Esophagus muscularis mucosa (tissue), 4 donors: ENCODE measurements at places on chromosomes 6 and 20. TPM values are rescaled to one million over a fixed set of nuclear protein-coding genes. Genes with fewer than 3 reads are reported as not detected.

DNA sequence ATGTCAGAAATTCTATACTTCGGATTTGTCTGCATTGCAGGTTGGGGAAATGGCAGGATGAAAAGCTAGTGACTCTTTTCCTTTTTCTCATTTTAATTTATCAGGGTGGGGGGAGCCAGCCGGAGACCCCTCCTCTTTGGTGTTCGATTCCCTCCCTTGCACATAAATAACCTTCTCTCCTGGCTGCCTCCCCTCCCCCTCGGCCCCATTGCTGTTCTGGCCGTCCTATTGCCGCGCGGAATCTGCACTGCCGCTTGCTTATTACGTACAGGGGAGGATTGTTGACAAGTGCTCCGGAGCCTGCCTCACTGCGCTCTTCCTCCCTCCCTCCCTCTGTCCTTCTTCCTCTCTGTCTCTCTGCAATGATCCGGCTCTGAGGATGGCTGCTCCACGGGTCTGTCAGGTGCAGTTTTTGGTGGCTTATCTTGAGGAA is 154.7 kb downstream of the JARID2 start:
- peak overlapping the region; percentile 67 for H3K27ac ChIP-seq
- H3K4me3 ChIP-seq = peak overlapping the region; percentile 51
- peaks cover 60% of the 10 kb centered on the region for H3K4me1 ChIP-seq
- no peaks in the 10 kb centered on the region for H3K36me3 ChIP-seq

The EEF1A2 gene
- 17.8 TPM for total RNA-seq

DNA sequence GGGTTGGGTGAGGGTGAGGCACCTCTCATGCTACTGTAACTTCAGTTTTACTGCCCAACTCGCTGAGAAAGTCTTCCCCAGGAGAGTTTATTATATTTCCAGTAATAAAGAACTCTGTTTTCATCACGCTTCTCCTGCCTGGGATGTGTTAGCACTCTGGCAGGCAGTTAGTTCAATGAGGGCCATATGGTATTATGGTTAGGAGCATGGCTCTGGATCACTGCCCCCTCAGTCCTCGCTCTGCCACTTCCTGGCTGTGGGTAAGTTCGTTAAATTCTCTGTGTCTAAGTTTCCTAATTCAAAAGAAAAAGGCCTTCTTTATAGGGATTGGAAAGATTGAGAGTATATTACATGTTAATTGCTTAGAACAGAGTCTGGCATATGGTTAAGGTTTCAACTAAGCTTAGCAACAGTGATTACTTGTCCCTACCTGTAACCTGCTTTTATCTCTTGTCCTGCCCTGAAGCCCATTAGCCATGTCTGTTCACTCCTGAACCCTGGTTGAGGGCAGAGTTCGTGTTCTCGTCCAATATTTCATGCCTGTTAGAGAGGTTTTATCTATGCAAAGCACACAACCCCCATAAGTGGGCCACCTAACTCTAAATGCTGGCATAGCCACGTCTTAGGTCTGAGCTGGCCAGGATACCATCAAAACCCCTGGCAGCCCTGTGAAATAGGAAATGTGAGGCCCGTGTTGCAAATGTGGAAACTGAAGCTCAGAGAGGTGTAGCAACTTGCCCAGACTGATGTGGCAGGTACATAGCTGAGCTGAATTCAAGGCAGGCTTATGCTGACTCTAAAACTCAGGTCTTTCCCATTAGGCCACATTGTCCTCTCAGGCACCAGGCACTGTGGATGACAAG is 342.5 kb upstream of the JARID2 start:
- no peak overlapping the region for H3K27ac ChIP-seq
- no peak for DNase-seq
- no peak overlapping the region for H3K4me3 ChIP-seq
- no peaks in the 10 kb centered on the region for H3K4me1 ChIP-seq
- no peaks in the 10 kb centered on the region for H3K27me3 ChIP-seq

The CDH22 gene
- 0.42 TPM for total RNA-seq

The PPIL1 gene
- 17.6 TPM for total RNA-seq

The HSPA1B gene
- total RNA-seq = 120 TPM

- peaks cover 77% of the 10 kb centered on the region for H3K36me3 ChIP-seq
- no peak overlapping the region for H3K4me3 ChIP-seq
- no peak for DNase-seq
- peaks cover 17% of the 10 kb centered on the region for H3K4me1 ChIP-seq
Observed at GRCh38 chr20:34922654-34923381, 32.8 kb downstream of the GSS start.

GRCh38 chr6:136532030-136532429 is 18.2 kb downstream of the MAP7 start:
- no peaks in the 10 kb centered on the region for H3K36me3 ChIP-seq
- no peak for DNase-seq
- H3K4me3 ChIP-seq = no peak overlapping the region

- no peaks in the 10 kb centered on the region for H3K36me3 ChIP-seq
- H3K27ac ChIP-seq = no peak overlapping the region
- no peaks in the 10 kb centered on the region for H3K4me1 ChIP-seq
- no peaks in the 10 kb centered on the region for H3K27me3 ChIP-seq
Observed at GRCh38 chr6:139390447-139390846, 16.0 kb upstream of the CITED2 start.

DNA sequence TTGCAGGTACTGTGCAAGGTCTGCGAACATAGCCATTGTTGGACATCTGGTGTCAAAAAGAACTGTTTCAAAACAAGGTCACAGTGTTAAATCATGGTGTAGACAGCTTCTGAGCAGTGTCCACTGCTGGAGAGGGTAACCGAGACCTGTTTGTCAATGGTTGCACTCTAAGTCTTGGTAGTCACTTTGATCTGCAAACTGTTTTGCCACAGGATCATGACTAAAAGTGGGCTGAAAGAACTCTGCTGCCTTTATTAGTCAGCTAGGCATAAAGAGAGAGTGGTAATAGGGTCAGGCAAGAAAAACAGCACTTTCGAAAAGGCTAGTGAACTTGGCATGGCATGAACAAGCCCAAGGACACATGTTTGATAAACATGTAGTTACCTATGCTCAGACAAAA is 552.3 kb upstream of the CITED2 start:
- no peaks in the 10 kb centered on the region for H3K36me3 ChIP-seq
- no peak for DNase-seq
- H3K27me3 ChIP-seq = no peaks in the 10 kb centered on the region
- H3K4me3 ChIP-seq = no peak overlapping the region
- no peaks in the 10 kb centered on the region for H3K4me1 ChIP-seq
